Fibroblast of lung (primary cell): ENCODE measurements at places on chromosomes 7 and 10.
A peak's percentile ranks its signal among the peaks of the same experiment; 100 is the strongest.

DNA sequence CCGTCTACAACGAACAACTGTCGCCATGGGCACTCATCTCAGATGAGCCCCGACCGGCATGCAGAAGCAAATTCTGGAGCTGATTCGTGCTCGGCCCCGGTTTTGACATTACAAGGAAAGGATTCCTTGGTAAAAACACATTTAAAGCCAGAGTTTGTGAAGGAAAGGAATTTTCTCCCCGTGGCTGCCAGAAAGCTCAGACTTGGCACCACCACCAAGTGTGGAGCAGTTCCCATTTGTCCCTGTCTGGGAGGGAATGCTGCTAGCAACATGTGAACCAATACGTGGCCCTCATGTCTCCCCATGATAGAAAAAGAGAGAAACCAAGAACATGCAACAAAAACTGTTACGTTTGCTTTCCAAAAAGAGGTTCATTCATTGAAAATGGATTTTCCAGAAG lies 55.2 kb upstream of the DDC start:
- no peak for DNase-seq

GRCh38 chr10:92327445-92328433 lies 36.8 kb downstream of the MARCHF5 start:
- DNase-seq = no peak

- no peak for DNase-seq
These were observed 470.7 kb upstream of the KLF6 start for GRCh38 chr10:4255751-4256150.

- no peak for DNase-seq
These were observed 89.9 kb downstream of the CRTAC1 start for GRCh38 chr10:97940534-97940933.

GRCh38 chr7:50217821-50218281 lies 86.7 kb upstream of the IKZF1 start:
- no peak for DNase-seq

DNA sequence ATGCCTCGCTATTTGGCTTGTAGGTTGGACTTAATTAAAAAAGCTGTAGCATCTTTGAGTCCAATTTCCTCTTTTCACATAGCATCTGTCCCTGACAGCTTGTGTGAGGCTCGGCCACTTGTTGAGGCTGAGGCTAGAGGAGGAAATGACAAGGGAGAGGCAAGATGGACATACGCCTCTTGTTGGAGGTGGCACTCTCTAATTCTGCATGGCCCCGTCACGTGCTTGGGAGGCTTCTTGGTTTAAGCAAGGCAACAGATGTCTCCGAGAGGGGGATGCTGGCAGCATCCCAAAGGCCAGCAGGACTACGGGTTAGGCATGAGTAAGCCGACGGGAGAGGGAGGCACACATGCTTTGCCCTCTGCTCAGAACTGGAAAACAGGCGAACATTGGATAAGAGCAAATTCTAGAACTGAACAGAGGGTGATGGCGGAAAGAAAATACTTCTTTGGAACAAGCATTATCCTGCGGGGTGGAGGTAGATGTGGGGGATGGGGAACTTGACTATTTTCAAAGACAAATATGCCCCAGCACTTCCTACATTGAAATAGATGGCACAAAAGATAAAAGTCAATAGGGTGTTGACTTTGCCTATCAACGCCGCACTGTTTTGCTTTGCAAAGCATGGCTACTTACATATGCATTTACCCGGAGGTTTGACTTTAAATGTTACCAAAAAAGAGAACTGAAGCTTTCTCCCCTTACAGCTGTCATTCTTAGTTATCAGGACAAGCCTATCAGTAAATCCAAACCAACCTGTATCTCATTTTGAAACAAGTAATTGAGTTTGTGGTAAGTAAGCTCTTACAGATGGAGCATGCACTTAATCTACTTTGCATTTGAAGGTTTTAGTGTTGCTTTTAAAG lies 94.8 kb downstream of the CHN2 start:
- DNase-seq = peak; percentile 71

- DNase-seq = peak; percentile 33
These were observed 494.0 kb downstream of the MAGI2 start for GRCh38 chr7:78959477-78959876.

DNA sequence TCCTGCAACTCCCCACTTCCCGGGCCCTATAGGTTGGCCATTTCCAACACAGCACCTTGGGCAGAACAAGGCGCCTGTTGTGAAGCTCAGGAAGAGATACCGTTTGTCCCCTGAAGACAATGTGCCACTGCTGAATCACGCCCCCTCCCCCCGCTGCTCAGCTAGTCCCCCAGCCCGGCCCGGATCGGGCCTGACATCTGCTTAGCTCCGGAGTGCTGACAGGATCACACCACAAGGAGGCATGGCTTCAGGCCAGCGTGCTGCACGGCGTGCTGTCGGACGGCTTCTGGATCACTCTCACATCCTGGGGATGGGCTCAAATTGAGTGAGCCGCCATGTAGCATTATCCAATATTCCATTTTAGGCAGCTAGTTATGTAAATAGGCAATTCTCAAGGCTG lies 62.1 kb upstream of the EFCAB10 start:
- DNase-seq = peak; percentile 30

DNA sequence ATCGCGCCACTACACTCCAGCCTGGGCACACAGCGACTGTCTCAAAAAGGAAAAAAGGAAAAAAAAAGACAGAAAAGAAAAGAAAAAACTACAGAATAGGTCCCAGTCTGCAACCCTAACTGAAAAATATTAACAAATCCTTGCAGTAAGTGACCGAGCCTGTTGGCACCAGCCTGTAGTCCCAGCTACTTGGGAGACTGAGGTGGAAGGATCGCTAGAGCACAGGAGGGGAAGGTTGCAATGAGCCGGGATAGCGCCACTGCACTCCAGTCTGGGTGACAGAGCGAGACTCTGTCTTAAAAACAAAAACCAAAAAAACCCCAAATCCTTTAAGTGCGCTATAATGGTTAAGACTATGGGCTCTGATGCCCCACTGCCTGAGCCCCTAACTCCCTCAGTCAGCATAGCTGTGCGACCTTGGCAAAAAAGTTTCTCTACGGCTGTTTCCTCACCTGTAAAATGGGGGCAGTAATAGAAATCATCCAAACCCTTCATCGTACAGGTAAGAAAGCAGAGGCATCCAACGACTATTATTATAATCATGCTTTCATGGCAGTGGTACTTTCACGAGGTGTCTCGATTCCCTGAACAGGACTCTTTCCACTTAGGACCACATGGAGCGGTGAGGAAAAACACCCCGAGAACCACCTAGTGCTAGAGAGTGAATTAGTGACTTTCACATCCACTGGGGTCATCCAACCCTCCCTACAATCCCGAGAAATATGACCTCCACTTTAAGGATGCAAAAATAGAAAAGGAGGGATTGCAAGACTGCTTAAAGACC lies 755 bp downstream of the TOMM7 start:
- DNase-seq = no peak

DNA sequence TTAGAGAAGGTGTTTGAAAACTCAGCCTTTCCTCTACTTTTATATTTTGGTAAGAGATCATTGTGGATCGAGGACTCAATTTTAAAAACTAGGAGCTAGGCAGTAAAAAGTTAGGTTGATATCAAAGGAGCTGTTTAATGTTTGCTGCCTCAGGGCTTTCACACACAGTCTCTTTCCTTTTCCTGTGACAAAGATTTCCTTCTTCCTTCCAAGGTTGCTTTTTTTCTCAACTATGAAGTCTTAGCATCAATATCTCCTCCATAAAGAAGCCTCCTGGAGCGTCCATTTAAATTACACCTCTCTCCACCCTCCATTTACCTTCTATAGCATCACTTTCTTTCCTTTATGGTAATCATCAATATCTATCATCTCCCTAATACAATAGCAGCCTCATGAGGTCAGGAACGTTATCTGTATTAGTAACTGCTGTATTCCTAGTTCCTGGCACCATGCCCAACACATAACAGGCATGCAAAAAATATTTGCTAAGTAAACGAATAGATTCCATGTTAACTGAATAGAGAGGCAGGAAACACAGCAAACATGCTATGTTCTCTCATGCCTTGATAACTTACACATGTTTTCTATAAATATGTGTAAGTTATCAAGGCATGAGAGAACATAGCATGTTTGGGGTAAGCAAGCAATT lies 48.5 kb downstream of the GNAT3 start:
- DNase-seq = peak; percentile 25

DNA sequence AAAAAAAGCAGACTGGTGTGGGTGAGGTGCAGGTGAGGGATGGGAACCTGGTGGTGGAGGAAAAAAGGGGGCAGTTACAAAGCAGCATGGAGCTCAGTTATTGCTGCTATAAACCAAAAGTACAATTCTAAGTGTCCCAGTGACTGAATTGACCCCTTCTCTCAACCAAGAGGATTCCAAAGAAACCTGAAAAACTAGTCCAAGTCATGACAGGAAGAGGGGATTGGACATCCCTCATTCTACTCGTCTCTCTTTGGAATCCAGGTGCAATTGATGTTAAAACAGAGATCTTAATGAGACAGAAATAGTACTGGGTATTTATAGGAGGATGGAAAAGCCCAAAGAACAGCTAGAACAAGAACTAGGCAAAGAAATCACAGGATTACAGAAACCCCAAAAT lies 322.3 kb upstream of the IGFBP3 start:
- no peak for DNase-seq

- DNase-seq = no peak
These were observed 10.3 kb downstream of the TACC2 start for GRCh38 chr10:121999301-121999700.

- DNase-seq = no peak
These were observed 65.9 kb downstream of the FGFR2 start for GRCh38 chr10:121532292-121532864.

- no peak for DNase-seq
These were observed 60.5 kb downstream of the CCNY start for GRCh38 chr10:35396560-35397434.

DNA sequence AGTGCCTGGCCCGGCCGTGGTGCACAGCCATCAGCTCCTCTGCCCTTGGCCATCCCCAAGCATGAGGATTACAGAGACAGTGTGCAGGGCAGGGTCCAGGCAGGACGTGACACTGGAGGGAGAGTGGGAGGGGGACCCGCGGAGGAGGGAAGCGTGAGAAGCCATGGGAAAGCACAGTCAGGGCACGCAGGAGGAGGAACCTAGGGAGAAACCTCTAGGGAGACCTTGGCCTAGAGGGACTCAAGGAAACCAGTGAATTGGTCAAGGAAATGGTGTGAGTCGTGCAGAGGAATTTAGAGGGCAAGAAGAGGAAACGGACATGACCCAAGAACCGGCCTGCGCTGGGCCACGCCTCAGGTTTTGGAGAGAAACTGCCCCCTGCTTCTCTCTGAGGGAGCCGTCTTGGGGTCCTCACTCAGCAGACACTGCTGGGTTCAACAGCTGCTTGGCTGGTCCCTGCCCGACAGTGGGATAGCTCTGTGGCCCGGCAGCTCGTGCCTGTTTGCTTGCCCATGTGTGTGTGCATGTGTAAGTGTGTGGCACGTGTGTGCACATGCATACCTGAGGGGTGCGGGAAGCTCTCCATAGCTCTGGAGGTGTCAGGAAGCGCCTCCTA lies 3.2 kb downstream of the OPN4 start:
- DNase-seq = no peak

DNA sequence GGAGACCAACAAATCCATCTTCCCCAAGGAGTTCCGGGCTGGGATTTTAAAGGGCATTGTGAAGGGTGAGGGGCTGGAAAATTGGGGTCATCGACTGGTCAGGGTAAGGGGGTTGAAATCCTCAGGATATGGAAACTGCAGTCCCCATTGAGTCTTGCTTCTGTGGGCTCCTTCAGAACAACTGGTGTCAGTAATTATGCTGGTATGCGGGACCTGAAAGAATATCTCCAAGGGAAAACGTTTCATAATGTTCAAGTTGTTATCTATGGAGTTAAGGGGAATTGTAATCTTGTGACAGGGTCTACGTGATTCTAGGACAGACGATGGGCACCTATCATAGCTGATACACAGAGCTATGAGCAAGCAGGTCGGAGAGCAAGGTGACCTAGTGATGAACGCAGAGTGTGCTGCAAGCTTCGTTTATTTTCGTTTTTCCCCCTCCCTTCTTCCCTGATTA lies 494 bp upstream of the RHBDD2 start:
- no peak for DNase-seq

DNA sequence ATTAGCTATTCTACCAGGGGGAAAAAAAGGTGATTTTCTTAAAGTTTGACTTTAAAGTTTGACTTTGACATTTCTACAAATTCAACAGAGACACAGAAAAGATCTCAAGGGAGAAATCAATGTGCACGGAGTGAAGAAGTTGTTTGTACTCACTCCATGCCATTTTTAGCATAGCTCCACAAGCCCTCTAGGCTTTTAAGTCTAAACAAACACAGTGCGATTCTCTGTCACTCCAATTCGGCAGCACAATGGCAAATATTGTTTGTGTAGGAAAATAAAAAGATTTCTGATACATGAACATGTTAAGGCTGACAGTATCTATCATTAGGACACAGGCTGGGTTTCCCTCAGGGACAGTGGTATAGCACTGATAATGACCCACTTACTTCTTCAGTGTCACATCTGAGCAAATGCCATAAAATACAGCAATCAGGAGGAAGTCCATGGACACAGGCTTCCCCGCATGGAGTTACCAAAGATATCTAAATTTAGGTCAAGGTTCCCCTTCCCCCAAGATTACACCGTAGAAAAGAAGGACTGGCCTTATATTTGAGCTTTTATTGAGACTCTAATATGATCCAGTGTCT lies 28.0 kb downstream of the GSAP start:
- no peak for DNase-seq

- DNase-seq = no peak
These were observed 33.1 kb upstream of the R3HCC1L start for GRCh38 chr10:98101366-98101765.

GRCh38 chr7:55575733-55576132 lies 3.4 kb upstream of the VOPP1 start:
- DNase-seq = no peak

GRCh38 chr7:13897819-13898218 lies 91.6 kb downstream of the ETV1 start:
- DNase-seq = peak; percentile 50

DNA sequence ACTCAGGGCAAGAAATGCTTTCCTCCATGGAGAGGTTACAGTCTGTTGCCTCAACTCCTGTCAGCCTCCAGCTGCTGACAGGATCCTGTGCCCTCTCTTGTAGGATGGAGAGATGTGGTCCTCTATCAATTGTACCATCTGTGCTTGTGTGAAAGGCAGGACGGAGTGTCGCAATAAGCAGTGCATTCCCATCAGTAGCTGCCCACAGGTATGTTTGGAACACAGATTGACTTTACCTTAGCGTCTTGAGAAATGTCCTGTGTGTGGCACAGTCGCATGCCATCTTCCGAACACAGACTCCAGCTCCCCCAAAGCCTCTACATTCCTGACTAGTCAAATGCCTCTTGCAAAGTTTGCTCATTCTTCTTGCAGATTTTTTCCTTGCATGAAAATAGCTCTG lies 152.6 kb downstream of the BMPER start:
- DNase-seq = no peak

GRCh38 chr10:87054373-87055295 lies 34.5 kb downstream of the FAM25A start:
- DNase-seq = peak; percentile 73
